GM23248 (cell line): ENCODE measurements at places on chromosomes 3 and 15. TPM values are rescaled to one million over a fixed set of nuclear protein-coding genes. Genes with fewer than 3 reads are reported as not detected.

LMAN1L gene
- total RNA-seq = not detected in 2 replicates

GRCh38 chr3:9617736-9618135 is 31.6 kb upstream of the MTMR14 start:
- H3K36me3 ChIP-seq = no peaks in the 10 kb centered on the region
- no peaks in the 10 kb centered on the region for H3K4me1 ChIP-seq
- H3K4me3 ChIP-seq = no peak overlapping the region
- H3K27ac ChIP-seq = no peak overlapping the region

GRCh38 chr3:143979813-143980212 is 8.2 kb downstream of the DIPK2A start:
- no peaks in the 10 kb centered on the region for H3K36me3 ChIP-seq
- H3K4me1 ChIP-seq = peaks cover 39% of the 10 kb centered on the region
- no peak overlapping the region for H3K27ac ChIP-seq
- no peak overlapping the region; the same call in 1 of the 2 replicates for H3K4me3 ChIP-seq
- H3K27me3 ChIP-seq = no peaks in the 10 kb centered on the region
- peak; percentile 45 for DNase-seq

DMXL2 gene
- 17.6 and 28.8 TPM in 2 replicates for total RNA-seq

DNA sequence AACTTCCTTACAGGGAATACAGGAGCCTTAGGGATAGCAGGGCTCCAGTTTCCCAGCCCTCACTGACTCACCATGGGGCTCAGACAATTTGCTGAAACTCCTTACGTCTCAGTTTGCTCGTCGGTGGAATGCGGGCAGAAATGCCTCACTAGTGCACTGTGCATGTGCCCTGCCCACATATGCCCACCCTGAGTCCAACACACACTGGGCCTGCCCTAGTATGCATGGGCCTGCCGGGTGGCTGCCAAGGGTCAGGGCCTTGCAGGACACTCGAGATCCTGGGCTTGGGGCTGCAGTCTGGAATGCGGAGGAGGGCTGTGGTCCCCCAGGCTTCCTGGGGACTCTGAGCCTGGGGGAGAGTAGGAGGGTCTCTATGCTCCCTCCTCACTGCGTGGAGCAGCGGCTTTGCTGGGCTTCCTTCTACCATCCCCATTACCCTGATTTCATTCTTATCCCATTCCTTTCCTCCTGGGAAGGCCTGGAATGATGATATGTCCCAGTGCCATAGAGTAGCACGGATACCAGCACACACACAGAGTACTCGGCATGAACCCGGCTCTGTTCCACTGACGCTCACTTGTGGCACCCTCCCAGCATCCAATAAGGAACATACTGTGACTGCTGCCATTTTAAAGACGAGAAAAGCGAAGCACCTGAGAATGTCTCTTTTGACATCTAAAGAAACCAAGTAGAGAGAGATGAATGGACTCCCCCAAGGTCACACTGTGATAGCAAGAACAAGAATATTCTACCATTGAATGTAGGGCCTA is 124.2 kb downstream of the ASB7 start:
- H3K27me3 ChIP-seq = no peaks in the 10 kb centered on the region
- peaks cover 39% of the 10 kb centered on the region for H3K4me1 ChIP-seq
- H3K27ac ChIP-seq = no peak overlapping the region
- no peak overlapping the region for H3K4me3 ChIP-seq
- H3K36me3 ChIP-seq = no peaks in the 10 kb centered on the region

DNA sequence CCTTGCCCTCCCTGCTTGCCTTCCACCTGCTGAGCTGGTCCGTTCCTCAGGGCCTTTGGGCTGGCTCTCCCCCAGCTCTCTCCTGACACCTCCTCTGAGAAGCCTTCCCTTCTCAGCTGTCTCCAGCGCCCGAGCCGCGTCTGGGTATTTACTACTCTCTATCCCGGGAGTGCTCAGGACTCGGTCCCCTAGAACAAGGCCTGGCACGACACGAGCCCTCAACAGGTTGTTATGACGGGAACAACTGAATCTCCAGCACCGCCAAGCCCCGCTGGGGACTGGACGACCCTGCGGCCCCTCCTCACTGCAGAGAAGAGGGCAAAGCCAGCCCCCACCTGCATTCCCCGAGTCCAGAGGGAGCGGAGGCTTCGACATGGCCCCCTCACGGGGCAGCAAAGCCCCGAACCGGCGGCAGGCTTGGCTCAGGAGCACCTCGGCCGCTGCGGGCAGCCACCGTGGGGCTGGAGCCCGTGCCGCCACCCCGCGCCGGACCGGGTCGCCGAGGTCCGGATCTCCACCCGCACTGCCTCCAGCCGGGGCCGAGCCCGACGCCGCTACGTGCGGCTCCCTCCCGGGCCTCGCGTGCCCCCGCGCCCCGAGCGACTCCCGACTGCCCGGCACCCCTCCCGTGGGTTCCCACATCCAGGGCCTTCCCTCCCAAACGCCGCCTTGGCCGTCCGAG is 792 bp downstream of the TPRA1 start:
- peak overlapping the region; percentile 94 for H3K4me3 ChIP-seq
- H3K27me3 ChIP-seq = no peaks in the 10 kb centered on the region
- no peaks in the 10 kb centered on the region for H3K36me3 ChIP-seq
- DNase-seq = peak; percentile 70
- peak overlapping the region; percentile 92 for H3K27ac ChIP-seq

DNA sequence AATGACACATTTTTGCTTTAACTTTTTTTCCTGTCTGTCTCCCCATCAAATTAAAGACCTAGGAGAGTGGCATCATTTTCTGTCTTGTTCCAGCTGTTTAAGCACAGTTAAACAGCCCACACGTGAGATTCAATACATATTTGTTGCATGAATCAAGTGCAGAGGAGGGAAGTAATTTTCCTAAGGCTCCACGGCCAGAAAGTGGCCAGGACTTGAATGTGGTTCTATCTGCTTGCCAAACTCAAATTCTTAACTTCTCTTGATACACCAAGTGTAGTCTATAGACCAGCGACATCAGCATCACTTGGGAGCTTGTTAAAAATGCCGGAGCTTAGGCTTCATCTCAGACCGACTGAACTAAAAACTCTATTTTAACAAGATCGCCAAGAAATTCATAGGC is 724.8 kb upstream of the CFAP20DC start:
- no peaks in the 10 kb centered on the region for H3K36me3 ChIP-seq
- peak; percentile 87 for DNase-seq
- no peak overlapping the region for H3K4me3 ChIP-seq
- peaks cover 32% of the 10 kb centered on the region for H3K4me1 ChIP-seq
- no peaks in the 10 kb centered on the region for H3K27me3 ChIP-seq

SMAD6 gene
- 24.0 and 32.9 TPM in 2 replicates for total RNA-seq

MAPK6 gene
- total RNA-seq = 55.4 and 69.3 TPM in 2 replicates

DNA sequence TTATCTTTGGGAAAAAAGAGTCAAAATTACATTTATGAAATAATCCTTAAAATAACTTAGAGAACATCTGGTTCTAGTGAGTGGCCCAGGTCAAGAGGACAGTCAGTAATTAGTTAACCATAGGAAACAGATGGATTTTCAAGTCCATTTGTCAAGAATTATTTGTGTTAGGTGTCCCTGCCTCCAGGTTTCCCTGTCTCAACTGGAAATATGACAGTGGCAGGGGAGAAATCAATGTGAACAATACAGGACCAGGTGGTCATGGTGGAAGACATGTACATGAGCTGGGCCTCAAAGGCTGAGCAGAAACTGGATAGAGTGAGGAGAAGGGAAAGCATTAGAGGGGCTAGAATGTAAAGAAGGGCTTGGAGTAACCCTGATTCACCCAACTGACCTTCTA is 372.6 kb downstream of the VPS13C start:
- H3K4me1 ChIP-seq = no peaks in the 10 kb centered on the region
- H3K27me3 ChIP-seq = no peaks in the 10 kb centered on the region
- H3K4me3 ChIP-seq = no peak overlapping the region
- no peak for DNase-seq
- no peaks in the 10 kb centered on the region for H3K36me3 ChIP-seq

GRCh38 chr15:77738441-77739302 is 106.0 kb upstream of the LINGO1 start:
- no peak overlapping the region for H3K27ac ChIP-seq
- no peaks in the 10 kb centered on the region for H3K4me1 ChIP-seq
- H3K36me3 ChIP-seq = no peaks in the 10 kb centered on the region
- no peak overlapping the region for H3K4me3 ChIP-seq

DNA sequence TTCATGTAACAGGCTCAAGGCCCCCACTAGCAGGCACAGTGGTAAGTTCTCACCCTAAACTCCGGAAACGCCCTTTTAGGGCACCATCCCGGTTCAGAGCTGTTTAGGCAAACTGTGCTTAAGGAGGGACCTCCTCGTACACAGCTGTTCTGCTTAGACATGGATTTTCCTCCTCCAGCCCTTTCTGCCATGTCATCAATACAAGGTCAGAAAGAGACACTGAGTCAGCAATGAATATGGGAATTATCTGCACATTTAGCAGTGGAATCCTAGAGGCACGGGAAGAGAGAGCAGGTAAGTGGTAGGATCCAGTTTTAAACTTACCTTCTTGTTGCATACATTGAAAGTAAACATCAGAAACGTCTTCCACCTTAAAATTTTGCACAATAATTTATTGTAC is 107.3 kb downstream of the KCNAB1 start:
- H3K4me3 ChIP-seq = no peak overlapping the region
- no peak for DNase-seq
- H3K4me1 ChIP-seq = no peaks in the 10 kb centered on the region
- H3K36me3 ChIP-seq = no peaks in the 10 kb centered on the region
- H3K27me3 ChIP-seq = no peaks in the 10 kb centered on the region

DNA sequence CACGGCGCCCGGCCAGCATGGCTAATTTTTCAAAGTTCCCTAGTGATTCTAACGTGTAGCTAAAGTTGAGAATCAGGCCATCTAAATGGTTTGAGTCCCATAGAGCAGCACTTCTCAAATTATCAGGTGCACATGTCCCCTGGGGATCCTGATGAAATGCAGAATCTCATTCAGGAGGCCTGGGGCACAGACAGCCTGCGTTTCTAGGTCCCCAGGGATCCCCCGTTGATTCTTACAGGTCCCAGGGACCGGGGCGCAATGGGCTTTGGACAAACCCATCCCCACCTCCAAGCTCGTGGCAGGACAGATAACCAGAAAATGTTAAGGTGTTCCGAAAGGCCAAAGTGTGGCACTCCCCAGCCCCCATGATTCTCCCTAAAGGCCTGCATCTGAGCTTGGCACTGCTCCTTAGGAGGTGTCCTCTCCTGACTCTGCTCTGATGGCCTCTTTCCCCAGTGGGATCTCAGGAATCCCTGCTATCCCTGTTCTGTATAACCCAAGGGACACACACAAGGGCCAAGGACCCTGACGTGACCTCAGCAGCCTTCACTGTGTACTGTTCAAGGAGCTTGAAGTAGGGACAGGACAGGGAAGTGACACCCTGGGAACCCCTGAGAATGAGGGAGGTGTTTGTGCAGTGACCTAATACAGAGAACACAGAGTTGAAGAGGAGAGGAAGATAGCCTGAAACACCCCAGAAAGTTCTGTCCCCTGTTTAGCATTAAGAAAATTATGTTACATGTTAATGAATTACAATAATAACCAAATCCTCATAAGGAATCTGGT is 8.0 kb downstream of the LRRK1 start:
- H3K4me1 ChIP-seq = peaks cover under 1% of the 10 kb centered on the region; the same call in 1 of the 2 replicates
- H3K27me3 ChIP-seq = no peaks in the 10 kb centered on the region
- peaks cover 6% of the 10 kb centered on the region; the same call in 1 of the 2 replicates for H3K36me3 ChIP-seq
- no peak overlapping the region for H3K27ac ChIP-seq
- DNase-seq = no peak
- H3K4me3 ChIP-seq = no peak overlapping the region

PIERCE2 gene
- total RNA-seq = 0.54 and 1.4 TPM in 2 replicates

- no peaks in the 10 kb centered on the region for H3K36me3 ChIP-seq
- peak overlapping the region; percentile 71 for H3K4me3 ChIP-seq
- DNase-seq = peak; percentile 10
- H3K27ac ChIP-seq = no peak overlapping the region
- H3K27me3 ChIP-seq = peaks cover 73% of the 10 kb centered on the region
Measured at GRCh38 chr3:113533534-113533892, 1.2 kb downstream of the SIDT1 start.

RBPMS2 gene
- total RNA-seq = not detected in 2 replicates

DNA sequence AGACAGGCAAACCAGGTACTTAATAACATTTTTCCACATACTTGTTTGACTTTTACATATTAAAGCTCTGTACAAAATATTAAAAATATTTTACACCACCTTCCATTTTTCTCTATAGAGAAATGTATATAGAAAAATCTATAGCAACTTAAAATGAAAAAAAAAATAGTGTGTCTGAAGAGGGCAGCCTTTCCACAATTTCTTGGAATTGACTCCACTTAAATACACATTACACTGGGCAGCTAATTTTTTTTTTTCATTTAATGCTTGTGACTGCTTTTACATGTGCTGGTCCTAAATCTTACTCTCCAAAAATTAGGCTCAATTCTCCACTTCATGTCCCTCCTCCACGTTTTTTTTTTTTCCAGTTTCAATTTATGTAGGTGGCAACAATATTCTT is 427.0 kb upstream of the RBMS3 start:
- H3K27ac ChIP-seq = no peak overlapping the region
- no peaks in the 10 kb centered on the region for H3K36me3 ChIP-seq
- DNase-seq = peak; percentile 21

EFCC1 gene
- total RNA-seq = not detected in 2 replicates

FETUB gene
- total RNA-seq = not detected in 2 replicates

DNA sequence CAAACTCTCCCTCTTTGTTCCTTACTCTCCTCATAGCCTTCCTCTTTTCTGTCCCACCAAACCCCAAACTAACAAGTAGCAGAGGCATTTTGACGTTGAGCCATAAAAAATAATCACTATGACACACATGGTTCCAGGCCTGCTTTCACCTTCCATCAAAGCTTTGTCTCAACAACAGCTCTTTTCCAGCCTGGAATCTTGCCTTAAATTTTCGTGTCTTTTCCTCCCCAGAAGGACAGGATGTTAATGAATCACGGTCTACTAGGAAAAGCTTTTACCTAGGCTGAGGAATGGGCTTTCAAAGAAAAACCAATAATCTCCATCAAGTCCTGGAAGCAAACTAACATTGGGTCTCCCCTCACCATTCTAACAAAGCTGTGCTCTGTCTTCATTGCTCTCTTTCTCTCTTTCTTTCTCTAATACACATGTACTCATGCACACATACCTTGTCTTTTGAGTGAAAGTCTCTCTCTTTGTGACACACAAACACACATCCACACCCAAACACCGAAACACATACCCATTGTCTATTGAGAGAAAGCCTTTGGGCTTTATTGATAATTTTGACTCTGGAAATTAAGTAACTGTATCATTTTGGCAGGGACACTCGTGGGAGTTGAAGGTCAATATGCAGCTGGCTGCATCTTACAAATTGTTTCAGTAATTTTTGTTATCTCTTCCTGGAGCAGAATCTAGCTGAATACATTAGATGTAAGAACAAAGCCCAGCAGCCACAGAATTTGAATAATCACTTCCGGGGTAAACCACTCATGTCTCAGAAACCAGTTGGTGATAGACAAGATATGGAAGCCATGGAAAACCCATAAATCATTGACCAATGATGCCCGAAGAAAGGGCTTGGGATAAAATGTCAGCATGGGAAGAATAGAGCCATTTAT is 107.4 kb upstream of the SLC4A7 start:
- H3K36me3 ChIP-seq = no peaks in the 10 kb centered on the region
- no peak overlapping the region for H3K4me3 ChIP-seq
- no peaks in the 10 kb centered on the region for H3K27me3 ChIP-seq
- DNase-seq = peak; percentile 20
- H3K27ac ChIP-seq = peak overlapping the region; percentile 65
